ENCODE measurements at places on chromosomes 1 and 21.

DNA sequence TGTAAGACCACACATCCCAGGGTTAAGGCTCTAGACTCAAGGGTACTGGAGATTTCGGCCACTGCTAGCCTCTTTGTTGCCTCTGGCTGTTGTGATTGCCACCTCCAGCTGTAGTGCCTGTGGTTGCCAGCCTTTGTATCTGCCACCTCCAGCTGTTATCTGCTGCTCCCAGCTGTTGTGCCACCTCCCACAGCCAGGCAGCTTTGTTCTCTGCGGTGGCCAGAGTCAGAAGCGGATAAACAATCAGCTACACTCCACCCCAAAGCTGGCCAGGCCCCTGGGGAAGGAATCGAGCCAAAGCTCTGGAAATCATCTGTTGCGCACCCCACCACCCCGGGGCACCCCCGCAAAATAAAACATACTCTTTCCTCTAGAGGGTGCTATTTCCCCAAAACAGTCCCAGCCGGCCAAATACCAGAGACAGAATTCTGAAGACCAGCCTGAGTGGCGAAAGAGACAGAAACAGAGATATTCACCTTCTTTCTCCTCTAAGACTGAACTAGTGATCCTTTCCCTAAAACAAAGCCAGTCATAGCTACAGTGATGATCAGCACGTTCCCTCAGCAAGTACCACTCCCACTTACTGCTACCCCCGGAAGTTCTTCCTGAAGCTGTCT lies 14.8 kb upstream of the PIGM start:
- DNase-seq = peak; percentile 16

DNA sequence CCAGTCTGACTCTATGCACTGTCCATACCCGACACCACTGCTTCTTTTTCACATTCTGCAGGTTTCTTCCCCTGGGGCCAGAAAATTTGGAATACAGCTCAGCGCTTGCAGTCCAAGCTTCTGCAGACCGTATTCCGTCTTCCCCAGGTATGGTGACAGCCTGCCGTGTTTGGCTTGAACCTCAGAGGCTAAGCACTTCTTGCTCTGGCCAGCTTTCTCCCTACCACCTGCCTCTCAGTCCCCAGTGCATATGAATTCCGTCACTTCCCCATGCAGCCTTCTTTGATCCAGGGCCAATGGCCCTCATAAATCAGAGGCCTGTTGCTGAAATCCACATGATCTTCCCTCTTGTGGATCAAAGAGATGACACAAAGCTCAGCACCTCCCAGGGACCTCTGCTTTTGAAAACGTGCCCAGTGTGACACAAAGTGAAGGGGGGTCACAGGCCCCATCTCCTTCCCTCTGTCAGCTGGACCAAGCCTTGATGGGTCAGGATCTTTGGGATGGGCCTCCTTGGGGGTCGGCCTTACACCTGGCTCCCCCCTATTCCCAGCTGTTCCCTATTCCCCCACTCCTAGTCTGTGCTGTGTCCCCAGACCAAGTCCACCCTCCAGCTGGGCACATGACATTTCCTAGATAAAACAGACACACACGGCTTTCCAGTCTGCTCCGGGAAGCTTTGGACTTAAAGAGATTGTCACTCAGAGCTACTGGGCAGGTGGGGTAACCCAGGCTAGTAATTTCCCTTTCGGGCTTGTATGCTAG lies 66.6 kb downstream of the HMGB4 start:
- no peak for DNase-seq

DNA sequence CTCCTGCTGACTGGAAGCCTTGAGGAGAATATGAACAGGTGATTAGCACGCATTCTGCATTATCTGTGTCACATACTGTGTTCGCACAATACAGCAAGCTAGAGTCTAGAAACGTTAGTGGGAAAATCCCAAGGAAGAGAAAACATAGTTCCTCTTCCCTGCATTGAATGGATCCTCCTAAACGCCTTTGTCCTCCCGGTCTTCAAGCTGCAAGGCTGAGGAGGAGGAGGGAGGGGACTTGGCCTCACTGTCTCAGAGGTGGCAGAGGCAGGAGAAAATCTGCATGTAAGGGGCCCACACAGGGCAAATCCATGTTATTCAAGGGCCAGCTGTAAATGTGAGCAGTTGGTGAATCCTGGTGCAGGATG lies 34.4 kb downstream of the WNT9A start:
- no peak for DNase-seq

DNA sequence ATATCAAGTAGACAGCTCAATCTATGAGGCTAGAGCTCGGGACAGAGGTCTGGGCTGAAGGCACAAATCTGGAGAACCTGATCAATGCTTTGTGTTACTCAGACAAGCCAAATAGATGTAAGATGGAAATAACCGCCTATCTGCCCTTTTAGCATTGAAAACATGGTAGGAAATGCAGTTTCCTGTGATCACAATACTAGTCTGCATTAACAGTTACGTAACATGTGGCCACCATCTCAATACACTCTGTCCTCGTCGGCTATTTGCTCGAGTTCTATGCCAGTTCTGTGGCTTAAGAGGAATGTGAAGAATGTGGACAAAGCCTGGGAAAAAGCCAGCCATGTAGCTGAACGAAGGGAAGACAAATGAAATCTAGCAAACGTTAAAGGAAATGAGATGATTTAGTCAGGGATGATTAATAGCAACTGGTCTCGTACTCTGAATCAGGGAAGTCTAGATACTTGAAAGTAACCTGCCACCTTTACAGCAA lies 73.3 kb downstream of the HSF2BP start:
- DNase-seq = peak; percentile 7

DNA sequence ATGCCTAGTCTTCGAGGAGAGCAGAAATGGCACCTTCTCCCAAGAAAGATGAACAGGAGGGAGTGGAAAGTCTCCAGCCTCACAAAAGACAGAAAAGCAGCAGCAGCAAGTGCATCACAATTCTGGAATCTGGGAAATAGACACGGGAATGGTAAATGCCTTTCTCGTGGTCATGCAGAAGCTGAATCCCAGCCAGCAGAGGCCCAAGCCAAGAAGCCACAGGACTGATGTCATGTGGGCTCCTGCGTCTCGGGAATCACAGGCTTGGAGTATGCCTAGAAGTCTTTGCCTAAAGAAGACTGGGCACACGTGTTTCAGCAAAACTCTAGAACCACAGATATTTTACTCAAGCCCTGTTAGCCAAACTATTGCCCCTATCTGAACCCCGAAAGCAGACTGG lies 260.3 kb upstream of the PLD5 start:
- DNase-seq = no peak

GRCh38 chr1:215526147-215526845 lies 40.8 kb upstream of the KCTD3 start:
- no peak for DNase-seq

- no peak for DNase-seq
Observed at GRCh38 chr1:12180315-12180714, 13.5 kb downstream of the TNFRSF1B start.

DNA sequence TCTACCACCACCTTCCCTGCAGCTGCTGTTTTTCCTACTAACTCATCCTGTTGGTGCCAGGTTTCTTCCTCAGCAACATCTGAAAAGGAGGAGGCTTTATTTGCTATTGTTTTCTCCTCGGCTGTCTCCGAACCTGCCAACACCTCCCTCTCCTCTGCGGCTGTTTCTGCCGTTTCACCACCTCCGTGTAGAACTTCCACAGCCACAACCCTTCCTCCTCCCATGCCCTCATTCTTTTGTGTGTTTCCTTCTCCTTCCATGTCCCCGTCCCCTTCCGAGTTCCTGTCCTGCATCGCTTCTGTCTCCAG lies 59.0 kb upstream of the LRRC53 start:
- no peak for DNase-seq

GRCh38 chr1:40532844-40533424 lies 1.5 kb downstream of the ZNF684 start:
- DNase-seq = no peak

GRCh38 chr1:209544098-209544497 lies 39.4 kb upstream of the CAMK1G start:
- no peak for DNase-seq

GRCh38 chr1:232486454-232487207 lies 143.3 kb downstream of the SIPA1L2 start:
- DNase-seq = no peak

DNA sequence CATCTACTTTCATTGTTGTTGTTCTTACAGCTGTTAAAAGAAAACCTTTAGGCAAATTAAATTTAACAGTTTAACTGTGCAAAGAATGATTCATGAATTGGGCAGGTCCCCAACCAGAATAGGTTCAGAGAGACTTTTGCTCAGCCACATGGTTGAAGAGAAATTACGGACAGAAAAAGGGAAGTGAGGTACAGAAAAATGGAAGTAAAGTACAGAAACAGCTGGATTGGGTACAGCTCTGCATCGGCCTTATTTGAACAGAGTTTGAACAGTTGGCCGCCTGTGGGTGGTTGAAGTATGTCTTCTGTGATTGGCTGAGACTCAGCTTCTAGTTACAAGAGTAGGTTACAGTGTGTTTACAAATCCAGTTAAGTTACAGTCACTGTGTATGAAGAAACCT lies 210.1 kb downstream of the FGGY start:
- DNase-seq = no peak

DNA sequence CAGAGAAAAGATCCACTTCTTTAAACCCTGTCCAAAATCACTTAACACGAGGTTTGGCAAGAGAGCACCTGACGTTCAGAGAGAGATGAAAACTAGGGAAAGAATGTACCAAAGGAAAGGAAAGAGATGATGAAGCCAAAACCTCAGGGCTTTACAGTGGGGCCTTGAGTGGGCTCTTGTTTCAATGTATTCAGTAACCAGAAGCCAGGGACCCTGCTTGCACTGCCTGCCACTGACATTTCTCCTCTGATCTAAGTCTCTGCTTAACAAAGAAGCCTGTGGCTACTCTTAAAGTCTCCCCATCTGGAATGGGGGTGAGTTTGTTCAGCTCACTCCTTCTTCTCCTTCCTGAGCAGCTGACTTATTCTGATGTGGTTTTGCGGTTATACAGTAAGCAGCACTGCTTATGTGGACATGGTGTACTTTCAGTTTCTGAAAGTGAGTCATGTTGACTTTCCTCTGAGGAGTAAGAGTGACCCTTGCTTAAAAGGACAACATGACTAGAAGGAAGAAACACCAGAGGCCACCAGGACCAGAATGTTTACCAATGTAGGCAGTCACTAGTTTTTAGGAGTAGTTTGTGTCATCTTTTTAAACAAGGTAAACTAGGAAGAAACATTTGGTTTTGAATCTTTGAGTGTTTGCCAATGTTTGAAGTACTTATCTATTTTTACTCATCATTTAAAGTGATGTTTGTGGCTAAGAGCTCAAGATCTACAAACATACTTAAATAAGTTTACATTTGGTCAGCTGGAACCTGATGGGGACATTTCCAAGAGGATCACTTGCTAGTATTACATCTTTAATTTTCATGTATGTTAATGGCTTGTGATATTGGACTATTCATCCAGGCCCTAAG lies 87.4 kb downstream of the FASLG start:
- DNase-seq = peak; percentile 40

DNA sequence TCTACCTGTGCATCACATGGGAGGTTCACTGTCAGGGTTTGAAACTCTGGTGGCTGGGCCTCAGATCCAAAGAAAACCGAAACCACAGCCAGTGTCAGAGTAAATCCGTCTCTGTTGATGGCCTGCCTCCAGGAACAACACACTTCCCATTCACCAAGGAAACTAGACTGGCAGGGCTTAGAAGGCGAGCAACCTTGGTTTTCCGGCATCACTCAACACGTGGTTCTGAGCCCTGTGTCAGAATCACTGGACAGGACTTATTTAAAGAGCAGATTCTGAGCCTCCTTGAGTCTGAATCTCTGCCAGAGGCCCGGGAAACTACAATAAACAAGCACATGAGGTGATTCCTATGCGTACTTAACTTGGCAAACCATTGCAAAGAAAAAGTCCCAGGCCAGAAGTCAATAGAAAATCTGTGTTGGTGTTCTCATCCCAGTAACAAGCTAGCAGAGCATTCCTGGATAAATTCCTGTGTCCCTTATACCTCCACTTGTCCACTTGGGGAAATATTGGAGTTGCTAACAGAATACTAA lies 70.0 kb downstream of the KCTD3 start:
- no peak for DNase-seq

DNA sequence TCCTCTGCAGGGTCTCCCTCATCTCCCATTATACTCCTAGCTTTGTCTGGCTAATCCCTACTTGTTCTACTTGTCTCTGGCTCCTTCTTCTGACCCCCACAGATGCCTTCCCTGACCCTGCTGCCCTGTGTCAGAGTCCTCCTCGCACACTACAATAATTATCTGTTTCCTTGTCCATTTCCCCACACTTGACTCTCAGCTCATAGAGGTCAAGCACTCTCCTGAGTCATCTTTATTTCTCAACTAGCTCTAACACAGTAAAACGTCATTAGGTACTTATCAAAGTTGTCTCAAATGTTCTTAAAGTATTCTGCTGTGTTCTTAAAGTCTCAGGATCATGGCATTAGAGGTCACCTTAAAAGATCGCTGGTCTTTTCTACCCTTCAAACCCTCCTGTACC lies 47.1 kb downstream of the C8A start:
- DNase-seq = no peak

DNA sequence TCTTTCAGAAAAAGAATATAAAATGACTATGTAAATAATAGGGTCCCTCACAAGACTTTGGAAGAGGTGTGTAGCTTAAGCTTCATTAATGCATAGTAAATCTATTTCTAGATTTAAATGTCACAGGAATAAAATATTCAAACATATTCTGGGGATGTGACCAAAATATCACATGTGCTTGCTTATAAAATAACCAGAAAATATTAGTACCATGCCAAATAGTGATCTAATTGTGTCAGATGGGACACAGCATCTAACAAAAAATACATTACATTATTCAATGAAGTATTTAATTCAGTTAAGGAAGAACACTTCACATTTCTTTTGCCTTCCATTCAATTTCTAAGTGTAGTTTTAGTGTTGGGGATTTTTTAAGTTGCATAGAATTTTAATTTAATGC lies 179.5 kb downstream of the LRRC40 start:
- no peak for DNase-seq

GRCh38 chr1:183238071-183238470 lies 52.0 kb downstream of the LAMC2 start:
- no peak for DNase-seq

GRCh38 chr21:42621166-42621818 lies 32.1 kb upstream of the PDE9A start:
- no peak for DNase-seq
